Activated CD4-positive, alpha-beta T cell treated with anti-CD3 and anti-CD28 coated beads, Interleukin-2, amount 10 ng/mL, durations not matched to agents 24 days and 14 days (primary cell): ENCODE measurements at places on chromosomes 12 and 14. TPM values are rescaled to one million over a fixed set of nuclear protein-coding genes. Genes with fewer than 3 reads are reported as not detected.

DNA sequence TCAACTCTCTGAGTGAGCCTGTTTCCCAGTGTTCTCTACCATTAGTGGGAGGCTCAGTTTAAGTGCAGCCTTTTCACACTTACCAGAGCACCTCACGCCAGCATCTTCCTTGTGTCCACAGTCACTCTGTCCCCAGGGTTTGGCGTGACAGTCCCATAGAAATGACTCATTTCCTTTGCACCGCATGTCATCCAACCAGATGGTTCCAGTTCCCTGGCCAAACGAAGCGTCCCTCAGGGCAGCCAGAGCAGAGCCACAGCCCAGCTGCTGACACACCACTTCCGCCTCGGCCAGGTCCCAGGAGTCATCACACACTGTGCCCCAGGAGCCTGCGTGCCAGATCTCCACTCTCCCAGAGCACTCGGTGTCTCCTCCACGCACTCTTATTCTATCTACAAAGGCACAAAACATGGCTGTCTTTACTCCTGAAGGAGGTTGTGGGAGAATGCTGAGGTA is 65.4 kb downstream of the ACSM4 start:
- no peak for DNase-seq
- H3K4me3 ChIP-seq = no peak overlapping the region
- H3K4me1 ChIP-seq = no peaks in the 10 kb centered on the region

DNA sequence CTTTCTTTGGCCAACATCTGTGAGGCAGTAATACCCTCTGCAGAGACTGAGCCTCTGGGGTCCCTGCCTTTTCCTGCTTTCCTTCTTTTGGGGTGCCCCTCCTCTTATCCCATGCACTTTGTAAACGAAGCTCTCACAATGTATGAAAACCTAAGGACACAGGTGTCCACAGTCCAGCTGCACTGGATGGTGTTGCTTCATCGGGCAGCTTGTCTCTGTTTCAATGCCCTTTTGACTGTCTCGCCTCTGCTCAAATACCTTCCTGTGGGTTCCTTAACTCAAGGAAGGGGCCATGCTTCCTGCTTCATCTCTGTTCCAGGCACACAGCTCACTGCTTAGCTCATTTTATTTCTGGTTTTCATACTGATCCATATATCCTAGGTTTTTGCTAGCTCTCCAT is 6.4 kb downstream of the C1RL start:
- peaks cover 55% of the 10 kb centered on the region for H3K36me3 ChIP-seq
- no peaks in the 10 kb centered on the region for H3K27me3 ChIP-seq
- H3K27ac ChIP-seq = no peak overlapping the region
- peaks cover 18% of the 10 kb centered on the region for H3K4me1 ChIP-seq
- no peak for DNase-seq

DNA sequence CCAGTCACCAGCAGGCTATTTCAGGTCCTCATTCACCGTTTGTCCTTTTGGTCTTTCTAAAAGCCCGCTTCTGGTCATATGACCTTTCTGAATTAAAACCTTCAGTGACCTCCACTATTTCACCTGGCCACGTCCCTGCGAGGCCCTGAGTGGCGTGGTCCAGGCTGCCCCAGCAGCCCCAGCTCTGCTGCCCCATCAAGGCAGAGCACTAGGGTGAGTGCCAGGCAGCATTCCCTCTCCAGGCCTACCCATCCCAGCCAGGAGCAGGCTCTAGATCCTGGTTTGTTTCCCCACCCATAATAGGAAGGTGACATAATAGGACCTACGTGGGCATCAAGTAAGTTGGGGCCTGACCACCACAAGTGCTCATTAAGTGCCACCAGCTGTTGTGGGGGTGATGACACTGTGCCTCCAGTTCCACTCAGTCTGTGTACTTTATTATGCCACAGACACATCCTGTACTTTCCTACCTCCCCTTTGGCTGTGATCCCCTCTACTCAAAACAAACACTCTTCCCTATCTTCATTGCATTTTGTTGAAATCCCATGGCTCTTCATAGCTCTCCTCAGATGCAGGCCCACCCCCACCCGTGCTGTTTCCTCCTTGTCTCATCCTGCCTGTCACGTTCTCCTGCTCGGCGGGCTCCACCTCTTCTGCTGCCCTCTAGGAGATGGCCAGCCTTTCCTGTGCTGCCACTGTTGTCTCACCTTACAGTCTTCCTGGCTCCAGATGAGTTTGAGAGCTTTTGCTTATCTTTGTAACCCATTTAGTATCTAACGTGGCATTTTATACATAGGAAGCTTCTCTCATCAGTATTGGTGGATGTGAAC is 21.4 kb downstream of the CKB start:
- no peaks in the 10 kb centered on the region for H3K27me3 ChIP-seq
- DNase-seq = no peak
- no peak overlapping the region for H3K4me3 ChIP-seq

- H3K27me3 ChIP-seq = peaks cover 1% of the 10 kb centered on the region
- no peak overlapping the region for H3K27ac ChIP-seq
- DNase-seq = no peak
- H3K4me3 ChIP-seq = no peak overlapping the region
These were observed 17.2 kb downstream of the PLEKHG3 start for GRCh38 chr14:64721391-64721791.

- peaks cover 20% of the 10 kb centered on the region for H3K4me1 ChIP-seq
- no peak for DNase-seq
- peaks cover 67% of the 10 kb centered on the region for H3K36me3 ChIP-seq
- no peaks in the 10 kb centered on the region for H3K27me3 ChIP-seq
- H3K27ac ChIP-seq = no peak overlapping the region
These were observed 14.7 kb downstream of the METTL3 start for GRCh38 chr14:21496453-21496852.

GRCh38 chr12:2397356-2398045 is 344.7 kb downstream of the CACNA1C start:
- no peaks in the 10 kb centered on the region for H3K36me3 ChIP-seq
- peaks cover 8% of the 10 kb centered on the region for H3K27me3 ChIP-seq
- H3K4me3 ChIP-seq = no peak overlapping the region

DNA sequence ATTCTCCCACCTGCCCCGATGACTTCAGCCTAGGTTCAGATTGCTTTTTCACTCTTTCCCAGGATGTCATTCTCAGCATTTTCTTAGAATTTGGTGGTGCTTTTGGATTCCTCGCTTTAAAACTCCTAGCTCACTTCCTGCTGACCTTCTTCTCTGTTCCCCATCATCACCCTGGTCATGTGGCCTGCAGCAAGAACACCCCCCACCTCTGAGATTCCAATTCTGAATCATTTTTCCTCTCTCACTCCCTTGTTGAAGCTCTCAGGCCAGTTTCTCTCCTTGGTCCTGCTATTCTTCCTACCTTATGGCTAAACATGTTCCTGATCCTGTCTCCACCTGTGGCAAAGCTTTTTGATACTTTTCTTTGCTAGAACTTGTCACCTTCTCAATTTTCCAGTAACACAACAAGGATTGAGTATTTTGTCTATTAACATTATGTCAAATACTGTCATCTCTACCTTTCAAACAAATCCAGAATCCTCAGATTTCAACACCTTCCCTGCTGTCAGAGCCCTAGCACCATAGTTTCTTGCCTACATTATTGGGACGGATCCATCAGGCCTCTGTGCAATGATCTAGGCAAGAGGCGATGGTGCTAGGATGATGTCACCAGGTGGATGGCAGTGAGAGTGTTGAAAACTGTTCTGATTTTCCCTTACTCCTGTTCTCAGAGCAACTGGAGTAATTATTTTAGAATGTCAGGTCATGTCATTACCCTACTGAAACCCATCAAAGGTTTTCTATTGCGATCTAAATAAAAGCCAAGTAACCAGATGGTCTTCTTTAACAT is 233.7 kb downstream of the MON2 start:
- no peak overlapping the region for H3K27ac ChIP-seq
- peaks cover 6% of the 10 kb centered on the region for H3K27me3 ChIP-seq
- peaks cover 17% of the 10 kb centered on the region for H3K4me1 ChIP-seq
- H3K4me3 ChIP-seq = no peak overlapping the region
- no peak for DNase-seq
- H3K36me3 ChIP-seq = no peaks in the 10 kb centered on the region

GRCh38 chr12:98359856-98360255 is 155.5 kb upstream of the TMPO start:
- no peak overlapping the region for H3K4me3 ChIP-seq
- DNase-seq = no peak
- no peaks in the 10 kb centered on the region for H3K4me1 ChIP-seq
- H3K36me3 ChIP-seq = no peaks in the 10 kb centered on the region
- peaks cover 18% of the 10 kb centered on the region for H3K27me3 ChIP-seq

DNA sequence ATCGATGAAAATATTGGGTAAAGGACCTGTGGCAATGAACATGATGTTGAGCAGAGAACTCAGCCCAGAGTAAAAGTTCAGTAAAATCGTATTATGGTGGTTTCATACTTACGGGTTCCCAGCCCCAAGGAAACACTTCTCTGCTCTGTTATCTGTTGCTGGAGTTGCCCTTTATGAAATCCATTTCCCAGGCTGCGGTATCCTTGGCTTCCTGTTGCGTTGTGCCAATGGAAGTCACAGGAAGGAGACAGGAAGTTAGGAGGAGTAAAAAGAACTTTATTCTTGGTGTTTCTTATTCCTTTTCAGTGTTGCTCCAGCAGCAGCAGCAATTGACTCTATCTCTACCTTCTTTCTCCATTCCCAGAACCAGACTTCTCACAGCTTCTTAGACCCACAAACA is 965.2 kb downstream of the VRK1 start:
- no peak overlapping the region for H3K27ac ChIP-seq
- H3K27me3 ChIP-seq = no peaks in the 10 kb centered on the region
- no peak overlapping the region for H3K4me3 ChIP-seq
- H3K36me3 ChIP-seq = no peaks in the 10 kb centered on the region
- no peak for DNase-seq
- H3K4me1 ChIP-seq = peaks cover 8% of the 10 kb centered on the region

DNA sequence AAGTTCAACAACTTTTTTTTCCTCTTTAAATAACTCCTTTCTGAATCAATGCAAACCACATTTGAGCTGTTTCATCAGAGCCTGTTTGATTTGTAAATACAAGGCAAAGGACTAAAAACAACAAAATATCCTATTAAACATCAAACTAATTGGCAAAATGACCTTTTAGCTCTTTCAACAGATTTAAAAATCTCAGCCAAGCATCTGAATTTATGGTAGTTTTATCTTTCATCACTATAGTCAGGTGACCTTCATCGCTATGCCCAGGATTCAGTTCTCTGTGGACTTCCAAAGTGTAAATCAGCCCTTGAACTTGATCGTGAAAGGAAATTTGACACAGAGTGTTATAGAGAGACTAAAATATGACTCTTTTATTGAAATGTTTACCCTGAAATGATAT is 1554.5 kb upstream of the FLRT2 start:
- no peaks in the 10 kb centered on the region for H3K4me1 ChIP-seq
- no peaks in the 10 kb centered on the region for H3K27me3 ChIP-seq
- no peak overlapping the region for H3K27ac ChIP-seq
- H3K36me3 ChIP-seq = no peaks in the 10 kb centered on the region
- no peak for DNase-seq

DNA sequence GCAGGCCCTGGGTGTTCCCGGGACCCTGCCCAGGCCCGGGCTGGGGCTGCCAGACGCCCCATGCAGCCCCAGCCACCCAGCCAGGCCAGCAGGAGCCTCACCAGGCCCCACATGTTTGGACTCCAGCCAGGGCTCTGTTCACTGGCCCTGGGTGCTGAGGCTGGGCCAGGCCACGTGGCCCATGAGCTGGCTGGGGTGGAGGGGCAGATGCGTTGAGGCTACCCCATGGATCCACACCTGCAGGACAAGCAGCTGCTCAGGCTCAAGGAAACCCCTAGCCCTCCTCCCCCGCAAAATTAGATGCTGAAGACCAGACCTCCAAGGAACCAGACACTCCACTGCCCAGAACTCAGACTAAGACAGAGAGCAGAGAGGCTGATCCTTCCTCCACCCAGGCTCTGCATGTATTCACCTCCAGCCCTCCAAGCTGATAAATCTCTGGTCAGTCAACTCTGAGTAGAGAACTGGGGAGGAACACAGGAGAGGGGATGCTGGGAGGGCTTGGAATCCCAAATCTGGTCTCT is 1.6 kb downstream of the CDH24 start:
- peaks cover 11% of the 10 kb centered on the region for H3K36me3 ChIP-seq
- peaks cover 17% of the 10 kb centered on the region for H3K4me1 ChIP-seq
- DNase-seq = no peak

GRCh38 chr12:51755251-51755650 is 93.3 kb downstream of the FIGNL2 start:
- no peaks in the 10 kb centered on the region for H3K36me3 ChIP-seq
- H3K4me3 ChIP-seq = no peak overlapping the region
- H3K4me1 ChIP-seq = no peaks in the 10 kb centered on the region
- H3K27me3 ChIP-seq = peaks cover 36% of the 10 kb centered on the region

- peaks cover 57% of the 10 kb centered on the region for H3K4me1 ChIP-seq
- H3K27me3 ChIP-seq = no peaks in the 10 kb centered on the region
- DNase-seq = no peak
- H3K27ac ChIP-seq = peak overlapping the region; percentile 4
- H3K4me3 ChIP-seq = peak overlapping the region; percentile 25
These were observed 4.6 kb downstream of the FOXJ2 start for GRCh38 chr12:8037046-8037663.

DNA sequence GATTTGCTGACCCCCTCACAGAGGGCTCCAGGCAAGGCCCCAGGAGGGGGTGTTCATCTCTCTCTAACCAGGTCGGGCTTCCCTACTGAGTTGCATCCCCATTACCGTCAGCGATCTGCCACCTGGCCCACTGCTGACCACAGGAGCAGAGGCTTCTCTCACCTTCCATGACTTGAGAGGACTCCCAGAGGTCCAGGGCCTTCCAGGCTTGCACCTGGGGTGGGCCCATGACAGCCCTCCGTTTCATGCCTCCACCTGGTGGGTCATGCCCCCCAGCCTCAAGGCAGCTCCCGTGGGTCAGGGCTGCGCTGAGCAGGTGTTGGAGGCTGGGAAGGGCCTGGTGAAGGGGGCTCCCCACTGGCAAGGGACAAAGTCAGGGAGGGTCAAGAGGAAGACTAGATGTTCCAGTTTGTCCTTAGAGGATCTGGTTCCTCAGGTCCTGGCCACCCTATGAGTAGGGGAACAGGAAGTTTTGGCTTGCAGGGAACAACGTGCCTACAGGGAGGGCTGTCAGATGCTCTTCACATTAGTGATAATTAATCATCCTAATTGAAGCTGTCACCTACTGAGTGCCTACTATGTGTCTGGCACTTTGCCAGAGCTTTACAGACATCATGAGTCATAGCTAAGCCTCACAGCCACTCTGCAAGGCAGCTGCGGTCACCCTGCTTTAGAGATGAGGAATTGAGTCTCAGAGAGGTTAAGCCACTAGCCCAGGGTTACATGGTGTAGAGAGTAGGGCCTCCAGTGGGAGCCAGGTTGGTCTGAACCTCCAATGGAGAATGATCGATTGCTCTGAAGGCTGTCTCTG is 13.8 kb downstream of the NFKBIA start:
- no peak for DNase-seq
- H3K36me3 ChIP-seq = peaks cover 3% of the 10 kb centered on the region
- H3K27ac ChIP-seq = no peak overlapping the region

Gene CYP27B1
- total RNA-seq = 12.3 and 12.7 TPM in 2 replicates

Gene SIX6
- not detected in 2 replicates for total RNA-seq

Gene PPP1R36
- total RNA-seq = 0.31 and 0.33 TPM in 2 replicates

Gene PLEKHD1
- 0.12 TPM in 1 of 2 replicates, not detected in the other for total RNA-seq

Gene OR6C75
- total RNA-seq = not detected in 2 replicates

Gene TAS2R31
- total RNA-seq = 3.5 and 4.3 TPM in 2 replicates

Gene SLC4A8
- total RNA-seq = 1.4 and 2.3 TPM in 2 replicates

Gene FRMD6
- total RNA-seq = 5.5 and 7.4 TPM in 2 replicates

Gene CMA1
- total RNA-seq = not detected in 2 replicates

Gene ATL1
- total RNA-seq = 0.75 and 1.0 TPM in 2 replicates

Gene R3HDM2
- total RNA-seq = 42.7 and 45.8 TPM in 2 replicates

Gene LMNTD1
- total RNA-seq = not detected in 2 replicates
